Chondrocyte (in vitro differentiated cells): ENCODE measurements at places on chromosomes 6 and 20. TPM values are rescaled to one million over a fixed set of nuclear protein-coding genes. Genes with fewer than 3 reads are reported as not detected.

DNA sequence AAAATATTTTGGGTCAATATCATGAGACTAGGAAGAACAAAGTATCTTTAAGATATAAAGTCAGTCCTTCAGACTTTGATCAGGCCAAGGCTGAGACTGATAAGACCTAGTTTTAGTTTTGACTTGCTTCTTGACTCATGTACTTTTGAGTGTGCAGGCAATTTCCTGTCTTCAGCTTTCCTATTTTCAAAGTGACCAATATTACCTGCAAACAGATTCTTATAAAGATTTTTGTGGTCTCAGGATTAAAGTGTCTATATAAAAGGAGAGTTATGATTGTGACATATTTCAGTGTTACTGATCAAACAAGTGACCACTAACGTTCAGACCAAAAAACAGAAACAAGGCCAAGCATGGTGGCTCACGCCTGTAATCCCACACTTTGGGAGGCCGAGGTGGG, 36.0 kb upstream of the AKIRIN2 start:
- no peak for DNase-seq

- DNase-seq = no peak
These were observed 130.9 kb downstream of the RFPL4B start for GRCh38 chr6:112478036-112478435.

DNA sequence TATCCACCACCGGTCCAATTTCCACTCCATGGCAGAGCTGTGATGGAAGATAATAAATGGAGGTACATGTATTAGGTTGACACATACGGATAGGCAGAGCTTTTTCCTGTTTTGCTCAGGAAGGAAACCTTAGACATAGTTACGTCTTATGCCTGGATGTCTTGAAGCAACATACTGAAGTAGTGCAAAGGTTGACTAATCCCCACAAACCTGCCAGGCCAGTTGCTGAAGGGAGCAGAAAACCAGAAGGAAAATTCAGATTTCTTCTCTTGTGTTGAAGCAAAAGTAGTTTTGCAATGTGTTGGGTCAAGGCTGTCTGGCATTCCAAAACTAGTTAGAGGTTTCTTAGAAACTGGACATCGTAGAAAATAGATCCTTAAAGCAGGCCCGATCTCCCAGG, 68.7 kb downstream of the PHACTR1 start:
- DNase-seq = no peak

Gene MTCH1
- total RNA-seq = 188 to 208 TPM (median 190 TPM) in 3 replicates

Gene BTN1A1
- not detected in 3 replicates for total RNA-seq

Gene ITPR3
- 10.0 to 24.8 TPM (median 11.0 TPM) in 3 replicates for total RNA-seq

Gene TMEM200A
- 6.8 to 12.4 TPM (median 7.1 TPM) in 3 replicates for total RNA-seq

Gene GATA5
- total RNA-seq = not detected in 3 replicates

Gene CMTR1
- 28.1 to 36.1 TPM (median 30.2 TPM) in 3 replicates for total RNA-seq
